ENCODE measurements at places on chromosomes 2 and 18. TPM values are rescaled to one million over a fixed set of nuclear protein-coding genes. Genes with fewer than 3 reads are reported as not detected.

Gene OSR1
- total RNA-seq = 15.1 TPM

GRCh38 chr18:75202696-75203365, 6.1 kb downstream of the PTGR3 start:
- no peak for DNase-seq

Gene ASB18
- total RNA-seq = not detected

Gene GREB1L
- total RNA-seq = 6.9 TPM

Gene MYCN
- total RNA-seq = 9.9 TPM

Gene CD226
- 1.1 TPM for total RNA-seq

GRCh38 chr18:30982285-30982992, 60.1 kb downstream of the DSC3 start:
- no peak for DNase-seq

Data from tibial nerve (tissue), 4 donors.